ENCODE measurements at places on chromosomes 11 and 22.

DNA sequence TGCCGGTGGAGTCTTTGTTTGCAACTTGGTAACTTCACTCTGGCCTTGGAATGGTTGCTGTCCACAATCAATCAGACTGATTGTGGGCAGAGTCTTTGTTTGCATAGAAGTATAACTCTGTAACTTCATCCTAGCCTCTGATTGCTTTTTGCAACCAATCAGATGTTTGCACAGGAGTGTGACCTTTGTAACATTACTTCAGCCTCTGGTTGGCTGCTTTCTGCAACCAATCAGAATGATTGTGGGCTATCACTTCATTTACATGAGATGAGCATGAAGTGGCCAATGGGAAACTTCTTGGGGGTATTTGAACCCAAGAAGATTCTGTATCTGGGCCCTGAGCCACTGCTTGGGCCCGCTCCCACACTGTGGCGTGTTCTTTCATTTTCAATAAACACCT, 79.6 kb upstream of the CLDN5 start:
- DNase-seq = no peak

GRCh38 chr22:48192920-48193319, 1430.5 kb downstream of the TBC1D22A start:
- no peak for DNase-seq

DNA sequence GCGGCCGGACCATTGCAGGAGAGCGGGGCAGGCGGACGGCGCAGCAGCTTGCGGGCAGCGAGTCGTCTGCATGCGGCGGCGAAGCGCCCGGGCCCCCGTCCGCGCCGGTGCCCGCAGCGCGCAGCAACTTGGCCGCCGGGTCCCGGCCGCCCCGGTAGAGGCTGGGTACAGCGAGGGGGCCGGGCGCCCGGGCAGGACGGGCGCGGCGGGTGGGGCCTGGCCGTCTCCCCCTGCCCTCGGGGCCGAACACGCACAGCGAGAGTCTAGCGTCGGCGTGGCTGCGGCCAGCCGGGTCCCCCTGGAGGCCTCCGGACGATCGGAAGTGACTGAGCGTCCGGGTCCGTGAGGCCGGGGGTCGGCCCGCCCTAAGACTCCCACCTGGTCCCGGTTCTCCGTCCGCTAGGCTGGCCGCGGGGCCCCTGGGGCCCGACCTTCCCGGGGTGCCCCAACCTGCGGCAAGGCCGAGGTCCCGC, 775 bp upstream of the TRABD start:
- no peak for DNase-seq

GRCh38 chr11:6778518-6778917, 4.3 kb upstream of the OR2AG1 start:
- DNase-seq = no peak

DNA sequence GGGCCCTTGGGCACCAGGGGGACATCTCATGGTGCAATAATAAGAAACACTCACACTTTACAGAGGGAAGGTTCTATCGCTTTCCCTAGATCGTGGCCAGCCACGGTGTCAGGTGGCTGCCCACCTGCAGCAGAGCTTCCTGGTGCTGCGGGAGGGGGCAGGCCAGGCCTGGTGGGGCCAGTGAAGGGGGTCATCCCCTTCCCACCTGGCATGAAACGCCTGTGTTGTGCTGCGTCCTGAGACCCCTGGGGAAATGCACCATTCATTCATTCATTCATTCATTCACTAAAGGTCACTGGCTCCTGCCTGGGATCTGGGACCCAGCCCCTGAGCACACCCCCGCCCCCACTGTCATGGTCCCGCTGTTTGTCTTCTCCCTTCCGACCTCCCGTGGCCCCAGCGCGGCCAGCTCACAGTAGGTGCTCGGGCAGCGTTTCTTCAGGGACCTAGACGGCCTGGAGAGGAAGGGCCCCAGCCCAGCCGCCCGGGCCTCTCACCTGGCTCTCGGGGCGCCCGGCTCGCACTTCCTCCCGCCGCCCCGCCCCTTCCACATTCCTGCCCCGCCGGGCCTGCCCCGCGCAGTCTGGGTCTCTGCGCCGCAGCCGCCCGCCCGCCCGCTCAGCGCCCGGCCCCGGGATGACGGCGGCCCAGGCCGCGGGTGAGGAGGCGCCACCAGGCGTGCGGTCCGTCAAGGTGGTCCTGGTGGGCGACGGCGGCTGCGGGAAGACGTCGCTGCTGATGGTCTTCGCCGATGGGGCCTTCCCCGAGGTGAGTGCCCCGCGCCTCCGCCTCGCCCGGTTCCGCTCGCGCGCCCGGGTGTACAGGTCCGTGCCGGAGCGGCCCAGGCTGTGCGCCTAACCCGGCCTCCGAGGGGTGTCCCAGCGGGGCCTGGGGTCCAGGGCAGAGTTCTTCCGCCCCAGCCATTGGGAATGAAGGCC, at the start of gene RHOD:
Gene RHOD (plus strand): TSS at position 581 of the 938 bp plus-strand sequence. CDS start 56 bp downstream, at position 637.
- DNase-seq = no peak

DNA sequence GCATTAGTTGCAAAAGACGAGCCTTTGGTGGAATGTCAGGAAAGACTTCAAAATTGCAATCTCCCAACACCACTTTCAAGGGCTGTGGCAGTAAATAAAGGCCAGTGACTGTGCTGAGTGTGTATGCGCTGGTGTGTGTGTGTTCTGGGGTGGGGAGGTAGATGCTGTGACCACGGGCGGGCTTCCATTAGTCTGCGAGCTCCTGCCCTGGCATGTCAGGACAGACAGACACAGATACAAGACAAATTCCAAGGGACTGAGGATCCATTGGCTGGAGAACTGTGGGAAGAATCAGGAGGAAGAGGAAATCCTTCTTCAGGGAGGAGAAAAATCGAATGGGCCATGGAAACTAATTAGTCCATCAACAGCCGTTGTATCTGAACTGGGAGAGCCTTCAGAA, 83.6 kb downstream of the FEZ1 start:
- no peak for DNase-seq

DNA sequence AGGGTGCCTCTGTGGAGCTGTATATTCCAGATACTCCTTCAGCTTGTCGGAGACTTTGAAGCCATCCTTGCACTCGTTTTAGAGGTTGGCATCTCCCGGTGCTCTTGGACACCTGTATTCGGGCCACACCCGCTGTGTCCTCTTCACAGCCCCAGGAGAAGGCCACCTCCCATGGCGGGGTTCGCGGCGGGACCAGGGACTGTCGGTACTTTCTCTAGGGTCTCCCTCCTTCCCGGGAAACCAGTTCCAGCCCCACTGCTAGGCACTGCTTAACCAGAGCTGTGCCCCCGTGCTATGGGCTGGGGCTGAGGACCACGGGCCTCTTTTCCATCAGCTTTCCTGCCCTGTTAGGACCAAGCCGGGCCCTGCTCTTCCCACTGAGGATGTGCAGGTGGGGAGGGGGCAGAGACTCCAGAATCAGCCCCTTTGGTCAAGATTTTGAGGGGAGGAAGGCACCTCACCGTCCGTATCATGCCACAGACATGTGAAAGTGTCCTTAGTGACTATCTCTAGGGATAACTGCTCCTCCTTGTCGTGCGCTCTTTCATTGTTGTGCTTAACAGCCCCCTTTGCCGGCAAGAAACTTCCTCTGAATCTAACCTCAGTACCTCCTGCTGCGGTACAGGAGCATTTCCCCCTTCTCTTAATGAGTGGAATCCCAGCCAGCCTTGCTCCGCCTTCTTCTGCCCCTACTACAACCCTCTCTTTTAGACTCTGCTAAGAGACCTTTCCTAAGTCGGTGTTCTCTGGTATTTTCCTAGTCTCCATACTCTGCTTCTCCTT, 1.2 kb upstream of the B3GAT1 start:
- DNase-seq = no peak

- DNase-seq = peak; percentile 58
These were observed 811.4 kb downstream of the BRD1 start for GRCh38 chr22:49015993-49016908.

- DNase-seq = no peak
These were observed 222.5 kb downstream of the ST3GAL4 start for GRCh38 chr11:126578021-126578420.

- DNase-seq = no peak
These were observed 19.7 kb upstream of the MUC5AC start for GRCh38 chr11:1138097-1138496.

DNA sequence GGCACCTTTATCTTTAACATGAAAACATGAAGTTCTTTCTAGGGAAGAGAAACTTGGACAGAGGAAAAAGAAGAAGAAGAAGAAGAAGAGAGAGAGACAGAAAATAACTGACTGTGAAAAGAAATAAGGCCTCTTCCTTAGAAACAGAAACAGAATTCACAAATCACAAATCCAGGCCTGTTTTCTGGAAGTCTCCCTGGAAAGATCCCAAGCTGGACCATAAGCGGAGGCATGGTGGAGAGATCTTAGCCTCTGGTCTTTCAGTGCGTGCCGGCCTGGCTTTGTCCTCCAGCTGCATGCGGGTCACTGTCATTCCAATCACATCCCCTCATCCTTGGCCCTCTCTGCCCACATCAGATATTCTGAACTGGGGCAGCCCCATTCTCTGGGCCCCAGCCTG, 6.9 kb downstream of the FXYD6 start:
- DNase-seq = no peak

DNA sequence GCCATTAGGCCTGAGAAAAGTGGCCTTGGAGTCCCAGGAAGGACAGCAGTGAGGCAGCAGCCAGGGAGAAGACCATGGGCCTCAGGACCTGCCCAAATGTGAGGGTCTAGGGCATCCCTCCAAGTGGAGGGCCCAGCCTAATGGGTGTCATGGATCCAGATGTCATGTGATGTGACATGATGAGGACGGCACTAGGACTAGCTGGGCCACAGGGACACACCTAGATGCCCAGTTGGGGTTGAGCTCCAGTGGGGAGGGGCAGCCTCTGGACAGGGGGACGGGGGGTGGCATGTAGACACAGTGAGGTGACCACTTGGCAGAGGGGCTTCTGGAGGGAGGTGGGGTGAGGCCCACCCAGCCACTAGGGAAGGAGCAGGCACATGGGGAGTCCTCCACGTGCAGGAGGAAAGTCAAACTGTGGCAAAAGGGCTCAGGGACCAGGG, 5.4 kb downstream of the SCARF2 start:
- DNase-seq = no peak

DNA sequence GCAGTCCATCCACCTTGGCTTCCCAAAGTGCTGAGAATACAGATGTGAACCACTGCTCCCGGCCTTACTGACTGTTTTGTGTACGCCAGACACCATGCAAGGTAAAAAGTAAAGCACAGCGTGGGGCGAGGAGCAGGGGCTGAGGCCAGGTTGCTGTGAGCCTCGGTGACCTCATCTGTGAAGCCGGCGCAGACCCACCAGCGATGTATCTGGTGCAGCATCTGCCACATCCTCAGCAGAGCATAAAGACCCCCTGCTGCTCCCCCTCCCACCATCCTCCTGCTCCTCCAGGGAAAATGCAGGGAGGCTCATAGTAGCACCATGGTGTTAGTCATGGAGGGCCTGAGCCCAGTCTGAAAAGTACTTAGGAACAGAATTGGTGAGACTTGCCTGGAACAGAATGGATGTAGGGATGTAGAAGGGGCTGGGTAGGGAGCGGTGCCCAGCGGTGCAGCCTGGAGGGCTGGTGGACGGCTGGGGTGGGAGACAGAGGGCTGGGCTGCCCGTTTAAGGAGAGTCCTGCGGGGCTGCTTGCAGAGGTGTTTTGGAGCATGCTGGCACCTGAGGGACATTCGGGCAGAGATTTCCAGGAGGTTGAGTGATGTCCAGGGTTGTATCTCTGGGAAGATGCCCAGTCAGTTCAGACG, 462.4 kb downstream of the BRD1 start:
- DNase-seq = no peak

DNA sequence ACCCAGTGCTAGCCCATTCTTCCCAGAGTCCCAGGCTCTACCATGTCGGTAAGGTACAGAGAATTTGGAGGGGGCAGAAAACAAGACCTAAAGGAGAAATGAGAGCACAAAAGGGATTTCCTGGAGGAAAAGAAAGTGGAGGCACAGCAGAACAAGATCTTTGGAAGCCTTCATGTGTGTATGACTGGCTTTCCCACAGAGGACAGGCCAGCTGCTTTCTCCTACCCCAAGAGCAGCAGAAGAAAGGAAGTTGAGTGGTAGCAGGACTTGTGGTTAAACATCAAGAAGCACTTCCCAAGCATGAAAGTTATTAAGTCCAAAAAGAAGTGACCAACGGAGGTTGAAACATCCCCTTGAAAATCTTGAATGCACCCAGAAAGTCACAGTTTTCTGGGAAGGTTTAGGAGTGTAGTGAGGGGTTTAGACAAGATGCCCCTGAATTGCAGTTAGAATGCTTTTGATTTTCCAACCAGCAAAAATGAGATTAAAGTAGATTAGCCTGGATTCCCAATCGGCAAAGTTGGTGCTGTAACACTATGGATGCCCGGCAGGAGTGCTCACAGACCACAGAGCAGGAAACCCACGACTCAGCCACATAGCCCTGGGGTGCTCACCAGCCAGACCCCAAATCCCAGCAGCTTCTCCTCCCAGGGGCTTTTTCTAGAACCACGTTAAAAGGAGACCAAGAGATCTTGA, 608 bp downstream of the TMPRSS13 start:
- DNase-seq = no peak

DNA sequence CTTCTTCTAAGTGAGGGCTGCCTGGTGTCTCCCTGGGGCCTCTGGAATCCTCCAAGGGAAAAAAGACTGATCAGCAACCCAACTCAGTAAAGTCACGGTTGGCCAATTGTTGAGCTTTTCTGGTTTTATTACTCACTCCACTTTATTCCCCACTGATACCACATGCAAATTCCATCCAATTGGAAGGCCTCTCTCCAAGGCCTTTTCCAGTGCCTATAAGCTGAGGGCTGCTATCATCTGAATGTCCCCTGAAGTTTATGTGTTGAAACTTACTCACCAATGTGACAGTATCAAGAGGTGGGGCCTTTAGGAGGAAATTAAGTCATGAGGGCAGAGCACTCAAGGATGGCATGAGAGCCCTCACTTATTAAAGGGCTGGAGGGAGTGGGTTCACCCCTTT, 463.3 kb downstream of the BUD13 start:
- DNase-seq = no peak

GRCh38 chr11:69229511-69229910, 64.4 kb upstream of the MYEOV start:
- peak; percentile 57 for DNase-seq

DNA sequence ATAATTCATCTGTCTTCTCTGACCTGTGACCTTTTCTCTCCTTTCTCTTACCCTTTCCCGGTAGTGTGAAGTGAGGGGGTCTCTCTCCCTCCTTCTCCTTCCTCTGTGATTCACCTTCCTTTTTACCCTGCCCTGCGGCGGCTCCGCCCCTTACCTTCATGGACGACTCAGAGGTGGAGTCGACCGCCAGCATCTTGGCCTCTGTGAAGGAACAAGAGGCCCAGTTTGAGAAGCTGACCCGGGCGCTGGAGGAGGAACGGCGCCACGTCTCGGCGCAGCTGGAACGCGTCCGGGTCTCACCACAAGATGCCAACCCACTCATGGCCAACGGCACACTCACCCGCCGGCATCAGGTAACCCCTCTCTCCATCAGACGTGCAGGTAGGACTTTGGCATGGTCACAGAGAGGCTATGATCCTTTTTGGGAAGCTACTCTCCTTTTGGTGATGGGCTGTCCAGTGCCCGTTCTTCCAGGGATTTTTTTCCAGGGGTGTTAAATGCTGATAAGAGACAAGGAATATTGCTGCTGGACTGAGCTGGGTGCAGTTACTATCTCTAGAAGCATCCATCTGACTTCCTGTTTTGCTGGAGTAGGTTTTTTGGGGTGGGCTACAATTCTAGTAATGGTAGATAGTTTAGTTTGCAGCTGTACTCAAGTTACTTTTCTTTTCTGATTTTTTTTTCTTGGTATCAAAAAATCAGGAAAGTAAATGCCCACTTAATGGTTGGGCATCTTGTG, 29.9 kb downstream of the CTNND1 start:
- DNase-seq = no peak

- DNase-seq = no peak
These were observed 1.9 kb downstream of the TMEM45B start for GRCh38 chr11:129817534-129818051.
